ENCODE measurements at places on chromosomes 11 and 22.

GRCh38 chr11:107472966-107473365 lies 15.3 kb upstream of the CWF19L2 start:
- no peak for DNase-seq

DNA sequence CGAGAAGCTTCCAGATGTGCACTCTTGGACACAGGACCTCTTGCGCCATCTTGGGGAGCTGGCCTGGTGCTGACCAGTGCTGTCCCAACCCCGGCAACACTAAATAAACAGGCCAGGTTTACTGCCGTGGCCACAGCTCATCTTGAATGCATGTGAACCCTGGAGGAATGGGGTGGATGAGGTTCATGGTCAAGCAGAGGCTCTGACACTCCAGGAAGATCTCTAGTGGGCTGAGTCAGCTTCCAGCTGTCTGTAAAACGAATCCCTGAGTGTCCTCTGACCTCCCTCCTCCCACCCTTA lies 51.8 kb downstream of the ALX4 start:
- no peak for DNase-seq

GRCh38 chr11:90836031-90836430 lies 613.2 kb upstream of the CHORDC1 start:
- no peak for DNase-seq

GRCh38 chr11:97943493-97943892 lies 1077.3 kb upstream of the CNTN5 start:
- DNase-seq = no peak

DNA sequence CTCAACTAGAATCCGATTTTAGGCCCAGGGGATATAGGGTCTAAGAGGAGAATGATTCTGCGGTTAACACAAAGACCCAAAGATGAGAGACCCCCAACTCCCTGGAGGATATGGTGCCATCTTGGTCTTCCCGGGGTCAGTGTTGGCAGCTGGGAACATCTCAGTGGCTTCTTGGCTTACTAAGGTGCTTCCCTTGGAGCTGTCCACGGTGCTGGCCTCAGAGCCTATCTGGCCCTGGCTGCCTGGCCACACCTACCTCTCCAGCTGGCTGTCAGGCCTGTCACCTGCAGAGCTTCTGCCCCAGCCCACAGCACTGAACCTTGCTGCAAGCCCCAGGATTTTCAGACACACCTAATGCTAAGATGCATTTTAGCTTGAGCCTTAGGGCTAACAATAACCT lies 70.7 kb upstream of the THY1 start:
- DNase-seq = no peak

- no peak for DNase-seq
Observed at GRCh38 chr22:49548356-49549202, 279.1 kb downstream of the BRD1 start.

- no peak for DNase-seq
Observed at GRCh38 chr11:1888347-1888753, 3.3 kb downstream of the PRR33 start.

DNA sequence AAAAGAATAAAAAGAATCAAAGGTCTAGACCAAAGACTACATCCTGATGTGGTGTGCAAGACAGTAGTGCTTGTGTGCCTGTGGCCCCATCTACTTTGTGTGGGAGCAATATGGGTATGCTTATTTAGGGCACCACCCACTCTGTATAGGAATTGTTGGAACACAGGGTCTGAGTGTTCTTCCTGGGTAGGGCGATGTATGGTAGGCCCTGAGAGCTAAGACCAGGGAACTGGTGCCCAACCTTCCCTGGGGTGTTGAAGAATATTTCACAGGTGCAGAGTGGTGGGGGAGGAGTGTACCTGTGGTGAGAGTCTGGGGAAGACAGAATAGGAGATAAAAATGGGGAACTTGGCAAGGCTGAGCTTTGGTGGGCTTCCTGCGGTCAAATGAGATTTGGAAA lies 41.9 kb downstream of the MICAL2 start:
- no peak for DNase-seq

DNA sequence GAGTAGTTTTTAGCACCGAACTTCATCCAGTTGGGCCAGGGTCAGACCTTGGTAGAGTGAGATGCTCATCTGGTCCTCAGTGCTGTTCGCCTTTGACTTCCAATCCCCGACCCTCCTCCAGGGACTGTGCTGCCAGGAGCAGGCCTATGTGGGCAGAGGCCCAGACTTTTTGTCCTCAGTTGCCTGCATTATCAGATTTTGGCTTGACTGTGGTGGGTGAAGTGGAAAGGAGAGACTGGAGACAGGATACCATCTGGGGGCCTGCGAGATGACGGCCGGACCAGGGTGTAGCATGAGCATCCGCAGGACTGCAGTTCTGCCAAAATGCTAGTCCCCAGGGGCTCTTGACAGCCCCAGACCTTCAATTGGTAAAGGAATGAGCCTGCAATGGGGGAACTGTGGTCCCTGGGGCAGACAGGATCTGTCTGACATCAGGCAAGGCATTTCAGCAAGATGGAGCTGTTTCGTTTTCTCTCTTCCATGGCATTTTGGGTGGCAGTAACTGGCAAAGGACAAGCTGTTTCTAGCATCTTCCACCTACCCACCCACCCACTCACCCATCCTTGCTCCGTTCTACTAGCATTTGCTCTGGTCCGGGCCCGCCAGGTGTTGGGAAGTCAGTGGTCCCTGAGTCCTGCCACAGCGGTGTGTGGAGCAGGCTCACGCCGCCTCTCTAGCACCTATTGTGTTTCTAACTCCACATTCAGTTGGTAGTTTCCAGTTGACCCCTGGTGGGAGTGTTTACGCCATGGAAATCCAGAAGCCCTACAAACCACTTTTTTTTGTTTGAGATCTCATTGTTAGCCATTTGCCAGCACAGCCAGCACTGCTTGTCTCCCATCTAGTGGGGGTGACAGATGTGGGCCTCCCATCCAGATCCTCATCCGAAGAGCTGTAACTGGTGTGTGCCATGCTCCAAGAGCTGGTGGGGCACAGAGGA lies 53.5 kb downstream of the OTOG start:
- no peak for DNase-seq

GRCh38 chr11:1048375-1049070 lies 12.0 kb upstream of the MUC6 start:
- DNase-seq = no peak

DNA sequence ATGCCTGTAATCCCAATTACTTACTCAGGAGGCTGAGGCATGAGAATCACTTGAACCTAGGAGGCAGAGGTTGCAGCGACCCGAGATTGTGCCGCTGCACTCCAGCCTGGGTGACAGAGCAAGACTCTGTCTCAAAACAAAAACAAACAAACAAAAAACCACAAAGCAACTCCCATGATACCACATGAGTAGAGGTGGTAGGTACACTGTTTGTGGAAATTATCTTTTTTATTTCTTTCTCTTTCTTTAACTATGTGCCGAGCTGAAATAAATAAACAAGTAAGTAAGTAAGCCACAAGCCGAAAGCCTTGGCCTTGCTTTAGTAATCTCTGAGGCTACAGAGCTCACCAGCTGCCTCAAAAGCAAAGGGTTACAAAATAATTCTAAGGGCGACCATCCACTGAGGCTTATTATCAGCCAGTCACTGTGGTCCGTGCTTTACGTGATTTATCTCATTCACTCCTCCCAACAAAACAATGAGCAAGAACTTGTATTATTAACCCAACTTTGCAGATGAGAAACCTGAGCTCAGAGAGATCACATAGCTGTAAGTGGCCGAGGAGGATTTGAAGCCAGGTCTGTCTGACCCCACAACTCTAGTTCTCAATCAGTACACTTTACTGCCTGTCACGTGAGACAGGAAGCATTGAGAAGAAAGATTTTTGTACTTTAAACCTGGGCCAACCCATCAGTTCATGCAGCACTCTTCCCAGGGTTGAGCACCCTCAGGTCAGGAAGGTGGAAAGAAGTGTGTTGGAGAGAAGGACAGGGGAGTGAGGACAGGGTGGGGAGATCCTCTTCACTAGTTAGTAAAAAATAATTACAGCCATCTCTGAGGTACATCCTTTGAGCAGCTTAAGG lies 69.8 kb upstream of the MTMR2 start:
- no peak for DNase-seq

DNA sequence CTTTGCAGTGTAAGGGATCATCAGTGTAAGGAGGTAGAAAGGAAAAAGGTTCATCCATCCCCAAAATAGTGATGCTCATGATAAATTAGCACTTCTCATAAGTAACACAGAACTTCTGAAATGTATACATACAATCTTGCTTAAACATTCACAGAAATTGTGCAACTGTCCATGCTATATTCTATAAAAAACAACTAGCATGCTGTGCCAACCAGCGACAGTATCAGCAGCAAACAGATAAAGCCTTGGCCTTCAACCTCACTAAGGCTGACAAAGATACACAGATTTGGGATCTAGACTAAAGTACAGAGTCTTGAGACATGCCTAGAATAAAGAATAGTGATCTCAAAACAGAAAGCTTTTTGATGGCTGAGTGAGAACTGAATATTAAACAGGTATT lies 74.1 kb upstream of the CHRM4 start:
- no peak for DNase-seq

DNA sequence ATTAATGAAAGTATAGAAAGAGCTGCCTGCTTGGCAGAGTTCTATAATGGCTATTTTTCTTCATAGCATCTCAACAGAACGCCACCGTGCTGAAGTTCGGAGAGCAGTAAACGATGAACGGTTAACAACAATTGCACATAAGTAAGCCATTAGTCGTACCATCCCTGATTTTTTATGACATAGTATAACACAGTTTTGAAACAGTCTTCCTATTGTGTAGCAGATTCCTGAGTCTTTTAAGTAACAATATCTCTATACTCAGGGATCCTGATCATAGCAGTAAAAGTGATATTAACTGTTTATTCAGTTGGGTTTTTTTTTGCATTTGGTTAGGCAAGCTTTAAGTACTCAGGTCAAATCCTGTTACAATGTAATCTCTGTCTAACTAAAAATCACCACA lies 8.4 kb downstream of the EMSY start:
- DNase-seq = no peak

DNA sequence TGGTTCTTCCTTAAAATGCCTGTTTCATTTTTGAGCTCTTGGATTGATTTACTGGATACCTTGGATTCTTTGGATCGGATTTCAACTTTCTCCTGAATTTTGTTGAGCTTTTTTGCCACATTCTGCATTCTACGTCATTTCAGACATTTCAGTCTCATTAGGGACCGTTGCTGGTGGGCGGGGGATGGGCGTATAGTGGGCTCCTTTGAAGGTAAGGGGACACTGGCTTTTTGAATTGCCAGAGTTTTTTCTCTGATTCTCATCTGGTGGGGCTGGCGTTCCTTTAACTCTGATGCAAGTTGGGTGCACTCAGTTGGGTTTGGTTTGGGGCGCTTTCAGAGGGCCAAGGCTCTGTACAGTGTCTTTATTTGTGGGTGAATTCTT lies 216.5 kb downstream of the DYNC2H1 start:
- no peak for DNase-seq

- DNase-seq = no peak
Observed at GRCh38 chr11:100515087-100515486, 172.0 kb upstream of the ARHGAP42 start.

- no peak for DNase-seq
Observed at GRCh38 chr11:122601141-122602125, 54.1 kb upstream of the UBASH3B start.

GRCh38 chr11:2376751-2377451 lies at the start of gene CD81:
Gene CD81 (plus strand): TSS chr11:2377310. CDS start chr11:2377550, 240 bp downstream.
- no peak for DNase-seq

DNA sequence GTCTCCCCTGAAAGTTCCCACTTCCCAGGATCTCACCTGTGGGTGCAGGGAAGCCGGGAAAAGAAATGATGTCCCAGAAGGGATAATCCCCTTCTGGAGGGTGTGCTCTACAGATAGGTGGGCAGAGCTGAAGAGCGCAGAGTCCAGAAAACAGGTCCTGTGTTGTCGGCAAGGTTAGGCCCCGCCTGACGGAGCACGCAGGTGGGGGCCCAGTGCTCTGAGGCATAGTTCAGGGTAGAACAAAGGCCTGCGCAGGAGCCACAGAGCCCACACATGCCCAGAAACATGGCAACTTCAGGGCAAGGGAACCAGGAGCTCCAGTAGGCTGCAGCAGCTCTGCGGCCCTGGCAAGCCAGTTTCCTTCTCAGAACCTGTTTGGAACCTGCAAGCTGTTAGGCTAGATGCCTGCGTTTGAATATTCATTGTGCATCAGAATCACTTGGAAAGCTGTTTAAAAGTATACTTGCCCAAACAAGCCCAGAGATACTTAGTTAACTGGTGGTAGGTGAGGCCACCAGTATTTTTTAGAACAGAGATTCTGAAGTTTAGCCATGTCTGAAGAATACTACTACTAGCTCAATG lies 386.6 kb downstream of the BUD13 start:
- no peak for DNase-seq

DNA sequence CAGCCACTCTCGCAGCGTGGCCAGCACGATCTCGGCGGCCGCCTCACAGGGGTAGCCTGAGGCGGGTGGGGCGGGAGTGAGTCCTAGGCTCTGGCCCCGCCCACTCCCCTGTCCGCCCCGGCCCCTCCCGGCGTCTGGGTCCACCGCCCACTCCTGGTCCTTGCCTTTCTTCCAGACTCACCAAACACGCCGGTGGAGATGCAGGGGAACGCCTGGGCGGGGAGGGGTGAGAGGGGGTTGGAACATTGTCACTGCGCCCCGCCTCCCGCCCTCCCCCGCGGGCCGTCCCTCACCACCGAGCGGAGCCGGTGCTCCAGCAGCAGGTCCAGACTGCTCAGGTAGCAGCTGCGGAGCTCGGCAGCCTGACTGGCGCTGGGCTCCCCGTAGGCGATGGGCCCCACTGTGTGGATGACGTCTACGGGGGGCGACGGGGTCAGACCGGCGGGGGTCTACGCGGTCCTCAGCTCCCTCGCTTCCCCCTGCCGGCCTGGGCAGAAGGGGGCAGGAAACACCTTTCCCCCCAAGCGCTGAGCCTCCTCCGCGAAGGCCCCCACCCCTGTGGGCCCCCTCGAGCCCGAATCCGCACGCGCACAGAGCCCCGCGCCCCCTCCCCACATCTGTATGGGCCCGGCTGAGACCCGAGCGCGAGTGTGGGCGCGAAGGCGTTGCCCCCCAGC lies 13.2 kb downstream of the OTUB1 start:
- DNase-seq = no peak

DNA sequence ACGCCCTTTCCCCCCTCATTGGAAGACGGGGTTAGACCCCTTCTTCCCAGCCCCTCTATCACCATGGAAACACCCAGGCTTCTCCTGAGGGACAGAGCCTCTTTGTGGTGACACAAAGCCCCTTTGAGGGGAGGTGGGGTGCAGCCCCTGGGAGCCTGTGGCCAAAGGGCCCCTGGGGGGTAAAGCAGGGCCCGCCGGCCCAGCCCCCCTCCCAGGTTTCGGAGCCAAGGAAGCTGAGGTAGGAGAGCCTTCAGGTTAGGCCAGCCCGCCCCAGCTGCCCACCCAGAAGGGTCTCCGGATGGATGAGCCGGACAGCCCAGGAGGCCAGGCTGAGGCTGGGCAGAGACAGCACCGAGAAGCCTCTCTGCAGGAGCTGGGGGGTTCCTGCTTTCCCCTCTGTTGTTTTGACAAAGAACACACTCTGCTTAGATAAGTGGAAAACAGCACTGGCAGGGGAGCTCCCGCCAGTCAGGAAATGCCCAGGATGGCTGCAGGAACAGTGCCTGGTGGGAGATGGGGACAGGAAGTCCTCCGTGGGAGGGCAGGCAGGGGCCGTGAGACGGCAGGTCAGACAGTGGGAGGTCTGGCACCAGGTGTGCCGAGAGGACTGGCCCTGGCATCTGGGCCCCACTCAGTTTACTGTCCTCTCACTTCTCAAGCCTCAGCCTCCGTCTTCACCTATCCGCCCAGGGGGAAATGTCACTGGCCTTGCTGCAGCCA lies 18.2 kb downstream of the ARVCF start:
- no peak for DNase-seq

- DNase-seq = no peak
Observed at GRCh38 chr11:70616938-70617654, 218.8 kb downstream of the CTTN start.
